CD4-positive, alpha-beta T cell treated with Interleukin-2 at 100 ng/mL for 4 hours (primary cell): ENCODE measurements at places on chromosomes 5 and 9.
A peak's percentile ranks its signal among the peaks of the same experiment; 100 is the strongest.

DNA sequence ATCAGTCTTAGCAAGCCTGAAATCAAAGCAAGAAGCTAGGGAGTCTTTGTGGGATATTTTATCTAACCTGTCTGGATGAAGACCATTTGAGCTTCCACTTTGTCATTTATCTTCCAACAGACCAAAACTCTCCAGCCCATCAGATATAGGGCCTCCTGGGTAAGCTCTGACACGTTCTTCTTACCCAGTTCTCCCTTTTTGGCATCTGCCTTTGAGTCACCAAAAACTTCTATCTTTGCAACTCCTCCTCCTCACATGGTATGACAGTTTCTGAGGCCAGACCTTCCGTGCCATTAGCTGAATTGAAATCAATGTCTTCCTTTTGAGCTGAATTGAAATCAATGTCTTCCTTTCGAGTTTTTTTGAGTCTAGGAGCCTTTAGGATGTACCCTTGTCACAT is 156.6 kb upstream of the SPRY4 start:
- DNase-seq, result no peak

DNA sequence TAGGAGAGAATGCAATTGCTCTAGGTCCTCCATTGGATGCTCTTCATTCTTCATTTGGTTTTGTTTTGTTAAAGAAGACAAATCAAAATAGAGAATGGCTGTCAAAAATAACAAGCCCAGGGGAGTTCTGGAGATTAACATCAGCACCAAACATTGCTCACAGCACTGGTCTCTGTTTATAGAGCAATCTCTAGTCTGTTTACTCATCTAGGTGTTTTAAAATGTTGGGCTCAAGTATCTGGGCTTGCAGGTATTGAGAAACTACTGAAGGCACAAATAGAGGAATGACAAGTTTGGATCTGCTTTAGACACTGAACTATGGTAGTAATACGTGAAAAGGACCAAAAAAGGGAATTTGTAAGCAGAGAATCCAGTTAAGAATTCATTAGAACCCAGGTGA is 77.0 kb upstream of the TMC1 start:
- peak; percentile 21 for DNase-seq

DNA sequence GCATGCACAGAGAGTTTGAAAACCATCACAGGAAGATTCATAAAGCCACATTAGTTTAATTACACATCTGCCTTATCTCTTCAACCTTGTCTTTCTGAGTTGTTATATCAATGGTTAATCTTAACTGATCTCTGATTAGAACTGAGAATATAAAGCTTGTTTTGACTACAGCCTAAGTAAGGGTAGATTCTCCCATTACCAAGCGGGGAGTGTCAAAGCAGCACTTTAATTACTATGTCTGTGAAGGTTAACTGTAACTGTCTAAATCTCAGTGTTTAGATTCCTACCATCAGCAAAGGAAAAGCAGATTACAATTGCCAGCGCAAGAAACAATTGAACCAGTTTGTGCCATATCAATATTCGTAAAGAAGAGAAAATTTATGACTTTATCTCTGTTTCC is 348.7 kb downstream of the CDH12 start:
- no peak for DNase-seq

- no peak for DNase-seq
These were observed 462.9 kb downstream of the SEMA5A start for GRCh38 chr5:9082996-9083395.

- no peak for DNase-seq
These were observed 99.9 kb downstream of the FAM174A start for GRCh38 chr5:100634937-100635534.

GRCh38 chr9:128151309-128152132 is 2.3 kb downstream of the LCN2 start:
- no peak for DNase-seq

DNA sequence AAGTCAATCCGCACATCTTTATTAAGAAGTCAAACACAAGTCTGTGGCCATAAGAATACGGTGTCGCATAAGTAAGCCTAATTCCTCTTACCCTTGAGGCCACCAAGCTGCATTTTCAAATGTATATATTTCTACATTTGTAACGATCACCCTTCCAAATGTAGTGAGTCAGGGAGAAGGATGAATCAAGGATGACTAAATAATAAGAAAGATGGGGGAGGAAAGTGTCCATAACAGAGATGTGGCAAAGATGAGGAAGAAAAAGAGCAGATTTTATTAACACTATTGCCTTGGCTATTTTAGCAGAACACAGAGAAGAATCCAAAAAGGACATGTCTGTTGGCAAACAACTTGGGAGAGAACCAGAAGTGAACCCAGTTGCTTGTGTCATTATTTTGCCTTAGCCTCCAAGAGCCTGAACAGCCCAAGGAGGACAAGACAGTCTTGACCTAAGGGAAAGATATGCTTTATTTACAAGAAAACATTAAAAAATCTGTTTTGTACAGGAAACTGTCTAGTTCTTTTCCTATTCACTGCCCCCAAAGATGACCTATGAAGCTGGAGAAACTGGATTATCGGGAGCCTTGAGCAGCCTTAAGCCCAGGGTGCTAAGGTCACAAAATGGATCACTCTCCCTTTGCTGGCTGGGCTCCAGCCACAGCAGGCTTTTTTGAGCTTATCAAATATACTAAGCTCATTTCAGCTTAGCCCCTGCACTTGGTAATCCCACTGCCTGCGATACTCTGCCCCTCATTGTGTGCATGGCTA is 101.5 kb downstream of the PLCXD3 start:
- DNase-seq, result no peak

DNA sequence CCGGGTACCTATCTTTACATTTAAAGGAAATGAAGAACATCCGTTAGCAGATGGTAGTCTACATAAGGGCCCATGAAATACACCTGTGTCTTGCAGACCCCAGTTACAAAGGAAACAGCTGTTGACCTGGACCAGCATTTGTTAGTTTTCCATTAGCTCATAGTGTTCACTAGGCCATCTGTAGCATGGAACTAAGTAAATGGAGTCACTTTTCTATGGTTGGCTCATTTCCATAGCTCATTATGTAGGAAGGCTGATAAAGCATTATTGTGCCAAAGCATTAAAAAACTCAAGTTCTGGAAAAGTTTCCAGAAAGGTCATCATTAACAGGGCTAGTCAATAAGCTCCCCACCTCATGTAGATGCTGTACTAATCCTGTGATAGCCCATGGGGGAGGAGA is 62.1 kb downstream of the PCSK1 start:
- no peak for DNase-seq

- no peak for DNase-seq
These were observed 9.4 kb upstream of the GABRA6 start for GRCh38 chr5:161676103-161676502.

DNA sequence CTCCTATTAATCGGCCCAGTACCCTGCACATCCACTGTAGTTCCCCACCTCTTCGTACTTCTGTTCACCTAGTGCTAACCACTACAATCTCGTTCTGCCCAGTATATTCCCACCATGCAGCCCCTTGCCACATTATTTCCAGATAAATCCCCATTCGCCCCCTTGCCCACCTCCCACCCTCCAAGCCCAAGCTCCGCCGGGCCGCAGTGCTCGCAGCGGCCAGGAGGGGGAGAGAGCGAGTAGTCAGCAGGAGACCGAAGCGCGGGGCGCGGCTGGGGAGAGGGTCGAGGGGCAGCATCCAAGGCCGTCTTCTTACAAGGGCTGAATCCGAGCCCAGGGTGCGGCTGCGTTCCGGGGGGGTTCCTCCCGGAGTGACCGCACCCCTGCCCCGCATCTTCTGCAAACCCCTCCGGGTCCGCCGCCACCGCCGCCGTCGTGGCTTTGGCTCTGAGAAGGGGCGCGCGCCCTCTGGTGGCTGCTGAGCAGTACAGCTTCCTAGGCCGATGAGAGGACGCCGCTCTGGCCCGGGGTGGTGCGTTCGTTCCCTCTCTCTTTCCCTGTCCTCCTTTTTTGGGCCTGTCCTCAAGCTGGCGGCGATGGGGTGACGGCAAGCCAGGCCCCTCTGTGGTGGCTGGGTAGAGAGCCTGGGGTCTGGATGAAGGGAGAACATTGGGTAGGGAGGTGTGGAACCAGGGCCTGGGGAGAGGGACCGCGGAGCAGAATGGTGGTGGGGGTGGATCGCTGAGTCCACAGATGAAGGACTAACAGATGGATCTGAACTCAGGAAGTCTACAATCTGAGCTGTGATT is 30.0 kb upstream of the PSD2 start:
- DNase-seq, result peak; percentile 78

DNA sequence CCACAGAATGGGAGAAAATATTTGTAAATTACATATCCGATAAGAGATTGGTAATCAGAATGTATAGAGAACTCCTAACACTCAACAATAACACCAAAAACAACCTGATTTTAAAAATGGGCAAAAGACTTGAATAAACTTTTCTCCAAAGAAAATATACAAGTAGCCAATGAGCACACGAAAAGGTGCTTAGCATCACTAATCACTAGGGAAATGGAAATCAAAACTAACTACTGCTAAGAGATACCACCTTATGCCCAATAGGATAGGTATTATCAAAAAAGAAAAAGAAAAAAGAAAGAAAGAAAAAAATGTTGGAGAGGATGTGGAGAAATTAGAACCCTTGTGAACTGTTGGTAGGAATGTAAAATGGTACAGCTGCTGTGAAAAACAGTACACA is 212.1 kb downstream of the TLR4 start:
- DNase-seq, result no peak

- no peak for DNase-seq
These were observed 400.9 kb upstream of the CYLC2 start for GRCh38 chr9:102594241-102594640.

DNA sequence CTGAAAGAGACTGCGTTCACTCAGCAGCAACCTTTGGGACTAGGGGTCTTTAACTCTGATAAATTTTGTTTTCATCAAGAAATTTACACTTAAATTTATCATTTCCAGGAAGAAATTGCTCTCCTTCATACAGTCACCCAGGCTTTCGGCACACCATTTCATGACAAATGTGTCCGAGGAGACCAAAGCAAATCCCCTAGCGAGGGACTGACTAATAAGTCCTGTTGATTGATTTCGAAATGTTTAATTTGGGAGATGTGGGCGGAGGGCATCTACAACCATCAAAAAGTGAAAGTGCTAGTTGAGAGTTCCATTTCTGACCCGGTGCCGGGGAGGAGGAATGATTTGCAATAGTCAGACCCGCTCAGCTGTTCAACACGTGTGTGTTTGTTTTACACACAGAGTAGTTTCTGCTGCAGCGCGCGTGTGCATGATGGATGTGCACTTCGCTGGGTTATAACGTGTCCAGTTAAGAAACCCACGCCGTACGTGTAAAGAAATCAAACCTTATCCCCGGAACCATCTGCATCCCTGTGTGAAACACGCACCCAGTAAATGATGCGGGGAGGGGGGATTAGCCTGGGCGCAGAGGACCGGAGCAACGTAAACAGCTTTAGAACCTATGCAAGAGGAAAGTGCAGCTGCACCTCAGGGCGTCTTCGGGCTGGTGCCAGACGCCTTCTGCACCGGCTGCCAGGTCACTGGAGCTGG is 845 bp upstream of the NR4A3 start:
- peak; percentile 38 for DNase-seq

GRCh38 chr5:136780518-136780917 is 415.2 kb upstream of the TRPC7 start:
- DNase-seq, result no peak

- no peak for DNase-seq
These were observed 117.7 kb downstream of the STARD4 start for GRCh38 chr5:111394586-111394985.

- DNase-seq, result peak; percentile 35
These were observed 6.4 kb upstream of the JMY start for GRCh38 chr5:79229357-79230174.

DNA sequence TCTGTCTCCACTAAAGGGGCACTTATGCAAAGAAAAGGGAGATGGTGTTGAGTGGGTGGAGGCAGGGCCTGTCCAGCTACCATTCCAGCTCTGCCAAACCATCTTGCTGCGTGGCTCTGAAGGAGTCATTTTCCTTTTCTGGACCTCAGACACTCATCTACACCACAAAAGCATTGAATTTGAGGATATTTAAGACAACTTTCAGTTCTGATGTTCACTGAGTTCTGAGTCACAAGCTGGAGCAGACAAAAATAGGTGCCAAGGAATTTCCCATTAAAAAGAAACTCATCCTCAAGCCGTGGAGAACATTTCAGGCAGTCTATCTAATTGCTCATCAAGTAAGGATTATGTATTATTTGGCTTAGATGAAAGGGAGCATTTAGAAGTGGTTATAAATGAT is 195.0 kb upstream of the TBC1D2 start:
- no peak for DNase-seq

DNA sequence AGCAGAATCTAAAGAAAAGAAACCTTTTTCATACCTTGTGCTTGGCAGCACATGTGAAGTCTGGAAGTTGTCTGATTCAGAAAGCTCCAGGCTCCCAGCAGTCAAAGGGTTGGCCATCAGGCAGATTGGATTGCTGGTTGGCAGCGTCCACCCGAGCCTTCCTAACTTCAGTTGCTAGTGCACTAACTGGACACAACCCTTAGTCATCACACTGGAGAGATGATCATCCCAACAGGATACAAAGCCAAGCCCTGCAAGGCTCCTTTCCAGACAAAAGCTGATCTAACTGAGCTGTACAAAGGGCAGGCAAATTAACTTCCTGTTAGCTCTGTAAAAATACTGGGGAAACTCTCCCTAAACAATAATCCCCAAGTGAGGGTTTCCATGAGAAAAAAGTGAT is 185.6 kb downstream of the SNX18 start:
- no peak for DNase-seq

DNA sequence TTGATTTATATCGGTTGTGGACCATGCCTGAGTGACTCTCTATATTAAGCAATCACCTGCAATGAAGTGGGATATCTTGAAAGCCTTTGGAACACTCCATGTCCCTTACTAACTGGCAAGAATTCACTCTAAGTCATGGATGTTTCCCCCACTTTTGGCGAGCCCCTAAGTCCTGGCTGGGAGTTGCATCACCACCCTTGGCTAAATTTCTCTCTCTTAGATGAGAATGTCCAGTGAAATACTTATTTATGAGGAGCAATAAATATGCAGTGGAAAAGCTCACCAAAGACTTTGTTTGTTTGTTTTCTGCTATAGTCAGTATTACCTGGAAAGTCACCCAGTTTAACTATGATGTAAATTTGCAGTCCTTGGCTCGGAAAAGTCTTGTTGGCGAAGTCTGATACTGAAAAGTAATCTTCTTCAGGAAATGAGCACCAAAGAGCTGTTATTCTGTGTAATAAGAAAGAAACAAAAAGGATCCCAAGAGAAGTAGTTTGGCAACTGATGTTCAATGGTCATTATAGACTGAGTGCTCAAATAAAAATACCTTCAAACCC is 333.8 kb downstream of the DMRT2 start:
- no peak for DNase-seq

DNA sequence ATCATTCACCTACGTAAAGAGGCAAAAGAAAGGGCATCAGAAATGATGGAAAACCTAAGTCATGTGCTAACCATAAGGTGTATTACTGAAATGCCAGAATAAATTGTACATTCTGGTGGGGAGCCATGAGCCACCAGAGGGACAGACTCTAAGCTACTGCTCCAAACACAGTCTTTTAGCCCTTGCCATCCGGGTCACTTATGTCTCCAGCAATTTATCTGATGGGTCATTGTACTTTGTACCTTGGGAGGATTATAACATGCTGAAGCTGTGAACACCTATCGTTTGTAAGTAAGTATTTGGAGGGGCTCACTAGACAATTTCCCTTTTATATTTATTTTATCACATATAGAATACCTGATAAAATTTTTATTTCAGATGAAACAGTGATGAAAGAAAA is 495.1 kb downstream of the KIF4B start:
- no peak for DNase-seq
